ENCODE measurements at places on chromosomes 4 and X.

- DNase-seq: no peak
These were observed 91.3 kb downstream of the SRPX start for GRCh38 chrX:38129366-38129765.

DNA sequence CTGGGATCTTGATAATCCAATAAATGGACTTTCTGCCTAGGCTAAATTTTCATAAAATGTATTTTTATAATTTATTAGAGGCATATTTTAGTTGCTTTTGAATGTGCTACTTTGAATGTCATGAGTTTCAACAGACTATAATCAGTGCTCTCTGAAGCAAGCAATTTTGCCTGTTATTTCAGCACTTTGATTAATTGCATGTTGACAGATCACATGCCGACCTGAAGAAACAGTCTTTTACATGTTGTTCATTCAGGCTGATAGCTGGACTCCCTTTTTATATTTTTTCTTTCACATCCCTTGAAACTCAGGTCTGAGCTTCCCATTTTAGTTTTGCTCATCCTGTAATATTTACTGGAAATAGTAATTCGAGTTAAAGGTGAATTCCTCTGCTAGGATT is 341.0 kb downstream of the NAP1L3 start:
- DNase-seq: no peak

DNA sequence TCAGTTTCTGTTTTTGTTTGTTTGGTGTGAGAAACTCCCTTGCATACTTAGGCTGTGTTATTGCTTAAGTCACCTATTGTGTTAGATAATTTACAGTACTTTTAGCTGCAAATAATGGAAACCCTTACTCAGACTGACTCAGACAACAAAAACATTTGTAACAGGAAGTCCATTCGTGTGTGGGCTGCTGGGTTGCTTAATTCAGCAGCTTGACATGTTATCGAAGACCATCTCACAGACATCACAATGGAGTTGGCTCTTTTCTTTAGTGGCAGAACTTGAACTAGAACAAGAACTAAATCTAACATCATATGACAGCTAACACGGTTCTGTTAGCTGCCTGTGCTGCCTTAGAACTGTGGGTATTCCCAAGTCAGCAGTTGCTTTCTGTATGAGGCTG is 9.9 kb upstream of the GABRE start:
- DNase-seq: no peak

DNA sequence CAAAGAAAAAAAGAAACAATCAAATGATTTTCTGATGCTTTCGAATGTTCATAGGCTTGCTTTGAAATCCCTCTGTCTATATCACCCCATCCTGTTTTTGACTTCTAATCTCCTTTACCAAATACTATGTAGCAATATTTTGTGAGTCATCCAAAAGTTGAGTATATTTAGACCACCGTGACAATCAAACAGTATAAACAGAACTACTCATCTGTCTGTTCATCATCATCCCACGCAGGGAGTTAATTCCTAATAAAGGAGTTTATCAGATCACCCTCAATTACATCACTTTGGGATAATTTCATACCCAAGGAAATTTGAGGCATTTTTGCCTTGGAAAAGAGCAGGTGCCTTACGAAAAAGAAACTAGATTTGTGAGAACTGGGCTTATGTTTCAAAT is 212.9 kb downstream of the CBR4 start:
- peak; percentile 17 for DNase-seq

DNA sequence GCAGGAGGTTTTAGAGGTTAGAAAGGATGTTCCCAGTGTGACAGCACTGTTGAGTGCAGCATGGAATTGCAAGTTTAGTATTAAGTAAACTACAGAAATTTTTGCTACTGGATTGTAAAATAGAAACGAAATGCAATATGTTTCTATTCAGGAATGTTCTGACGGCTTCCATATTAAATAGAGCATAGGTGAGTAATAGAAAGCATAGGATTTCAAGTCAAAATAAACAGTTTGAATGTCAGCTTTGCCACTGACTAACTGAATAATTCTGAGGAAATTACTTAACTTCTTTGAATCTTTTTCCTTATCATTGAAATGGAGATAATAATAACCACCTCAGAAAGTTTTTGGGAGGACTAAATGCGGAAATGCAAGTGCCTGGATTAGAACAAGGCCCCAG is 331.9 kb upstream of the GK2 start:
- DNase-seq: no peak

- DNase-seq: peak; percentile 4
These were observed 142.7 kb upstream of the NALF2 start for GRCh38 chrX:69361311-69361845.

DNA sequence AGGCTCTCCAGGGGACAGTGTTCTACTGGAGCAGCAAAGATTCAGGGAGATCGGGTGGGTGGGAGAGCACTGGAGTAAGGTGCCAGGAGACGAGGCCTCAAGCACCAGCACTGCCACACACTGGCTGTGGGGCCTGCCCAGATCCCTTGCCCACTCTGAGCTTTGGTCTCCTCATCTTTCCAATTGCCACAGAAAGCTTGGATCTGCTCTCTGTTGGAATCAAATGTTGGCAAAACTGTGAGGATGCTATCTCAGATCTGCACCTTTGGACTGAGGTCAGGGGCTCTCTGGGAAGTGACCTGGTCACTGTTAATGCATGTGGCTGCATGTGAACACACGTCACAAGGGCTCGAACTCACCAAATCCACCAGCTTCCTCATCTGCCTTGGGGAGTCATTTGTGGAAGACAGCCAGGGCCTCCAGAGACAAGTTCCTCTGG is 1.3 kb downstream of the RIPPLY1 start:
- DNase-seq: no peak

DNA sequence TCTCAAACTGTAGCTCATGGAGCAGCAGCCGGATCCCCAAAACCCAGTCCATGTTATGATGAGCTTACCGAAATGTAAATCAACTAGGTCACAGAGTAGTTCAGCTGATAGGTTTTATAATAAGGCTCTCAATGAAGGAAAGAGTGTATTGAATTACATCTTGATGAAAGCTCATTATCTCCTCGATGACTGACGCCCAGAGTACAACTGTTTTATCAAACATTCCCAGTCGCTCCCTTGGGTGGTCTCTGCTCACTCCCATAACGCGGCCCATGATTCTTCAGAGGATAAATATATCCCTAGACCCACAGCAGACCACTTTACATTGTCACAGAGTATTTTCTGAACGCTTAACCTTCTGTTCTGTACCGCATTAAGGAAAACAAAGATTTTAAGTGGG is 452.3 kb upstream of the GALNT7 start:
- DNase-seq: no peak

Data from SW480 (cell line).